ENCODE measurements at places on chromosomes 3 and 15. TPM values are rescaled to one million over a fixed set of nuclear protein-coding genes. Genes with fewer than 3 reads are reported as not detected.

CLDN18 gene
- not detected for total RNA-seq

RPSA gene
- 3,061 TPM for total RNA-seq

TNFSF10 gene
- 21.5 TPM for total RNA-seq

CPNE9 gene
- not detected for total RNA-seq

HCN4 gene
- total RNA-seq: not detected

COX5A gene
- 342 TPM for total RNA-seq

NR1I2 gene
- 1.0 TPM for total RNA-seq

GOLGA6A gene
- not detected for total RNA-seq

ERICH6 gene
- not detected for total RNA-seq

LIPH gene
- not detected for total RNA-seq

LSAMP gene
- not detected for total RNA-seq

C3orf20 gene
- 0.20 TPM for total RNA-seq

ETV5 gene
- total RNA-seq: 0.68 TPM

MCTP2 gene
- total RNA-seq: 16.2 TPM

ABHD17C gene
- 5.6 TPM for total RNA-seq

SLC28A1 gene
- not detected for total RNA-seq

RAD51 gene
- total RNA-seq: 66.5 TPM

TTLL13 gene
- total RNA-seq: 0.20 TPM

P2RY1 gene
- total RNA-seq: 1.7 TPM

NAALADL2 gene
- total RNA-seq: not detected

GMNC gene
- total RNA-seq: not detected

TMEM40 gene
- not detected for total RNA-seq

SST gene
- not detected for total RNA-seq

HTR3E gene
- not detected for total RNA-seq

Data from activated CD8-positive, alpha-beta T cell treated with anti-CD3 and anti-CD28 coated beads for 36 hours (primary cell).